ENCODE measurements at places on chromosomes 2 and 18.

DNA sequence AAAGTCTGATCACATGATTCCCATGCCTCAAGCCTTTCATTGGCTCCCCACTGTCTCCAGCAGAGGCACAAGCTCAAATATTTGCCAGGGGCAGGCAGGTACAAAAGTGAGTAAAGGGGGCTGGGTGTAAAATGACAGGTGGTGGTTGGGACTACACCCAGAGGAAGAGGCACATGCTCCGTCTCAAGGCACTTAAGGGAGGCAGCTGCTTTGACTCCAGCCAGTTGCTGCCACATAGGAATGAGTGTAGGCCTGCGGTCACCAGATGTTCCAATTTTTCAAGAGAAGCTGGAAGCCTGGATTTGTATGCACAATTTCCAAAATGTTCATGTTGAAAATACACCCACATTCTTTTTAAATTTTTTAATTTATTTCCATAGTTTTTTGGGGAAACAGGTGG is 164.4 kb downstream of the UPP2 start:
- DNase-seq: no peak

GRCh38 chr18:54906331-54907185 is 52.7 kb downstream of the CCDC68 start:
- peak; percentile 12 for DNase-seq

DNA sequence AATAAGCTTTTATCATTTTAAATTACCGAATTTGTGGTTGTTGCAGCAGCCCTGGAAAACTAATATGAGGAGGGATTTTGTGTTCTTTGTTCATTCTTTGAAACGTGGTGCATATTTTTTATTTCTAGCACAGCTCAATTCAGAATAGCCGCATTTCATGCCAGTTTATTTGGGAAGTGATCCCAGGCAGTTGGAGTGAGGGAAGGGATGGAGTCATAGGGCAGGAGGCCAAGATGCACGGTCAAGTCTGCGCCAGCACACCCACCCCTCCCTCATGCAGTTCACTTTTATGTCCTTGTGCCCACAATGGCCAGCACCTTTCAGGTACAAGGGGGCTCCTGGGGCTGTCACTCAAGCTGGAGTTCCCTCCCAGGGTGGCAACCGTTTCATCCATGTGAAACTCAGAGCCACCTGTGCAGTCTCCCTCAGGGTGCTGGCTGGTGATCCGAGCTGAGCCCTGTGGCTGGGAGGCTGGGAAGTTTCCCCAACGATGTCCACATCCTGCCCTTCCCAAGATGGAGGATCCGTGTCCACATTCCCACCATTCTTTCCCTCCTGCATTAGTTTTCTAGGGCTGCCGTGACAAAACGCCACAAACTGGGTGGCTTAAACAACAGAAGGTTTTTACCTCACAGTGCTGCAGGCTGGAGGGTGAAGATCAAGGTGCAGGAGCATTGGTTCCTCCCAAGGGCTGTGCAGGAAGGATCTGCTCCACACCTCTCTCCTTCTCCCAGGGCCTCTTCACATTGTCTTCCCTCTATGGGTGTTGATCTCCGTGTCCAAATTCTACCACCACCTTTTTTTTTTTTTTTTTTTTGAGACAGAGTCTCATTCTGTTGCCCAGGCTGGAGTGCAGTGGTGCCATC is 68.5 kb upstream of the ITGA6 start:
- DNase-seq: no peak

GRCh38 chr18:34632321-34632720 is 77.8 kb upstream of the DTNA start:
- no peak for DNase-seq

DNA sequence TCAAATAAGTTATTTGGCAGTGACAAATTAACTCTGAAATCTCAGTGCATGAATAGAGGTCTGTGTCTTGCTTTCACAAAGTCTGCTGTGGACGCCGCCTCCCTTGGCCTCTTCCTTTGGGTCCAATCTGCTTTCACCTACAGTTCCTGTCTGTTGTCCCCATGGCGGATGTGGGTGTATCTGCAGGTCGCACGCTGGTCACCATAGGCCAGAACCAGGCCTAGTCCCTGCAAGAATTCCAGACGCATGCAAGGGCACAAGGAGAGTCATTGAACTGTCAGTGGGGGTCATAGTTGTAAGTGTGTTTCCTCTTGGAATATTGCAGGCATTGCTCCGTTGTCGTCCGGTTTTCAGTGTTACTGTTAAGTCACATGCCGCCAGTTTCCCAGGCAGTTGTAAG is 7.4 kb downstream of the SOCS6 start:
- DNase-seq: no peak

- no peak for DNase-seq
Observed at GRCh38 chr2:58157754-58158153, 83.4 kb downstream of the FANCL start.

GRCh38 chr18:75809926-75810255 is 382.4 kb upstream of the SMIM21 start:
- DNase-seq: no peak

GRCh38 chr18:46686186-46686585 is 29.2 kb upstream of the LOXHD1 start:
- DNase-seq: no peak

DNA sequence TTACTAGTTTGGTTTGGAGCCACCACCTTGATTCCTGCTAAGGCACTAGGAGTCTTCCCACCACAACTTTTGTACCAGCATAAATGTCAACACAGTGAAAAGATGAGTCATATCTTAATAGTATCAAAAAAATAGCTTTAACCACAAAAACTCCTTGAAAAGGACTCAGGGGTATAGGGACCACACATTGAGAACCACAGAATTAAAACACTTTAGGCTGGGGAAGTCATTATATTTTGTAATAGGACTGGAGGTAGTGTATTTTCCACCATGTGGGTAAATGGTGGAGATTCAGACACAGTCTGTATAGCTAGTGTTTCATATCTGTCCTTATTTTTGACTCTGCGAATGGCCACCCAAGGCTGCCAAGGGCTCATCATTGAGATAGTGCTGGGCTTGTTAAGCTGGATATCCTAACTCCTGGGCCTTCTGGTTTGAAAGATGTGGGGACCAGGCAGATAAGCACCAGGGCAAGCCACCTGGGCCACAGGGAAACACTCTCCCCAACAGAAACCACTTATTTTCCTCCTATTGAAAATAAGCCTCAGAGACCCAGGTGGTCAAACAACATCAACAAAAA is 19.1 kb upstream of the FHL2 start:
- peak; percentile 67 for DNase-seq

DNA sequence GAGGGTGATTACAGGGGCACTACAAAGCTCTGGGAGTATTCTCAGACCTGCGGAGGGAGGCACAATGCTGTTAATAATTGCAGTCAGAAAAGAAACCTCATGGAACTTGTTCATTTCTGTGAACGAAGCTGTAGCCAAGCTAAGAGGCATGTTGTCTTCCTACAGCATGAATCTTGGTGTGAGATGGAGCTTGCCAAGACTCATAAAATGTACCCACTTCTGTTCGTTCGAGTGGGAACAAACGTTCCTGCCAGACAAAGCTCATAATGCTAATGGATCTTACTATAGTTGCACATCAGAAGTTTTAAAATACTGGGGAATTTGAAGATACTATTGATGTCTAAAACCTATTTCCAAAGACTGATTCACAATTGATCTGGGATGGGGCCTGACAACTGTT is 489.1 kb downstream of the ZEB2 start:
- DNase-seq: no peak

GRCh38 chr2:170817093-170818035 is 677 bp downstream of the GAD1 start:
- DNase-seq: no peak

DNA sequence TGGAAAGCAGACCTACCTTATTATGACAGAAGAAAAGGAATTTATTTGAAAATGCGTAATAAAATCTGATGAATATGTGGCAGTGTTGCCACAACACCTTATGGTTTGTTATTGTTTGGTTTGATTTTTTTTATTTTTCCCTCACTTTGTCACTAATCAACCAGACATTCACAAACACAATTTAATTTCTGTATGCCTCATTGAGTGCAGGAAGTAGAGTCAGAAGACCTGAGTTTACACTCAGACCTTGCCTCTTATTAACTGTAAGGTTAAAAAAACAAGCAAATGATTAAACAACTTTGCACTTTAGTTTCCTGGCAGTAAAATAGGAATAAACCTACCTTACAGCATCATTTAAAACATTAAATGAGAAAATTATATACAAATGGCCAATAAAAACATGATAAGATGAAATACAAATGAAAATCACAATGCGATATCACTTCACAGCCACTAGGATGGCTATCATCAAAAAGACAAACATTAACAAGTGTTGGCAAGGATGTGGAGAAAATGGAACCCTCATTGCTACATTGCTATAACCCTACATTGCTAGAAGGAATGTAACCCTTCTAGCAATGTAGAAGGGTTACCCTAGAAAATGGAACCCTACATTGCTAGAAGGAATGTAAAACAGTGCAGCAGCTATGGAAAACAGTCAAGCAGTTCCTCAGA is 3.3 kb downstream of the SESTD1 start:
- no peak for DNase-seq

DNA sequence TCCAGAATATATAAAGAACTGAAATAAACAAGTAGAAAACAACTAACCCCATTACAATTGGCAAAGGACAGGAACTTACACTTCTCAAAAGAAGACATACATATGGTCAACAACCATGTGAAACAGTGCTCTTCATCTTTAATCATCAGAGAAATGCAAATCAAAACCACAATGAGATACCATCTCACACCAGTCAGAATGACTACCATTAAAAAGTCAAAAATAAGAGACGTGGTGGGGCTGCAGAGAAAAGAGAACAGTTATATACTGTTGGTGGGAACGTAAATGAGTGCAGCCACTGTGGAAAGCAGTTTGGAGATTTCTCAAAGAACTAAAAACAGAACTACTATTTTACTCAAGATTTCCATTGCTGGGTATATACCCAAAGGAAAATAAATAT is 1696.3 kb upstream of the TMEFF2 start:
- DNase-seq: no peak

GRCh38 chr2:69798290-69798908 is 31.1 kb upstream of the GMCL1 start:
- peak; percentile 25 for DNase-seq

GRCh38 chr2:223585666-223586065 is 16.5 kb downstream of the SCG2 start:
- no peak for DNase-seq

DNA sequence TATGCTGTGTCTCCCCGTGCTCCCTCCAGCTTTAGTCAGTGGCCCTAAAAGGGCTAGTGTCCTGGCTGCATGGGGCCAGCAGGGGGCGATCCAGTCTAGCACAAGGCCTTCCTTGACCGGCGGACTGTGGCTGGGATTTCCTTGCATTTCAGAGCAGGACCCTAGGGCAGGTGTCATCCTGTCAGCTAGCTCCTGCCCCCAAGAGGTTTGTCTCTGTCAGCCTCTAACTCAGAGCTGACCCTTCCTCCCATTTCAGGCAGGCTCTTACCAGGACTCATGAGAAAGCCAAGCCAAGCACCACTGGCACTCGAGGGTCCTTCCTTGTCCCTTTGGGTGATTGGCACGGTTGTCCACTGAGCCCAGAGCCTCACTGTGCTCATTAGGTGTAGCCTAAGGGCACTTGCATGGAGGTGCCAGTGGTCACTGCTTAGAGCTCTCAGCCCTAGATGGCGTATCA is 140.3 kb downstream of the RPIA start:
- DNase-seq: no peak

DNA sequence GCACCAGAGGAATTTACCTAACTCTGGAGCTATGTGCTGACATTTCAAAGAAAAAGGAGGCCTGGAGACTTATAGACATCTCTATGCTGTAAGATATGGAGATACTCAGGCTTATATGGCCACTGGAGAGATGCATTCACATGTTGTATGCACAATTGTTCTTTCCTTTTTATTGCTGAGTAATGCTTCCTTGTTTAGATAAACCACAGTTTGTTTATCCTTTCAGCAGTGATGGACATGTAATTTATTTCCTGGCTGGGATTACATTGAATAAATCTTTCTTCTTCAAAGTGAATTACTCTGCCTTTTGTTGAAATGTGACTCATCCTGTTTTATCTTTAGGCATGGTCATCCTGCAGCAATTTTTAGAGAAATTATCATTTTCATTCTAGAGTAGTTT is 716.7 kb upstream of the GCFC2 start:
- DNase-seq: no peak

- no peak for DNase-seq
Observed at GRCh38 chr2:110126086-110126773, 10.6 kb upstream of the MALL start.

- DNase-seq: no peak
Observed at GRCh38 chr2:98822301-98823164, 91.6 kb upstream of the MGAT4A start.

DNA sequence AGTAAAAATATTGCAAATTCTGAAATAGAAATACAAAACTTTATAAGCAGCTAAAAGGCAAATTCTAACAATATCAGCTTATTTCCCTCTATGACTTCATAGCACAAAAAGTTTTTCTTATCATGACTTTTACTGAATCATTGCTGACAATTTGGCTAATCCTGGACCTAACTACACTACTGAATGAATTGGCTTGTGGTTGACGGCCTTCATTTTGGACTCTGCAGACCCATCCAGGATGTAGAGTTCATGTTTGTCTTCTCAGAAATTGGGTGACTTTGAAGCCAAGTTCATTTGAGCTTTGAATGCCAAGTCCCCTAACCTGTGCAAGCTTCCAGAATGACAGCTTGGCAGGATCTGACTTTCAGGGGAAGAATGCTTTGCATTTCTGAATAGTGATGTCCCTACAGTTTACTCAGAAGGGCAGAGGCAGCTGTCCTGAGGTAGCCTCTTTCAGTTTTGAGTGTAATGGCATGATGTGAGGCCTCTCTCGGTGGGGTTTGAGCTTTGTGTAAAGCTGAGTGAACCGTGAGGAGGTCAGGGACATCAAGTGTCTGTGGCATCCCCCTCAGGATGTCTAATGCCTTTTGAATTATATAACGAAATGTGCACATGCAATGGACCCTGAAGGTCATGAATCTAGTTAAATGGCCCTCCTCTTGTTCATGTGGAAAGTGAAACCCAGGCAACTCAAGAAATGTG is 48.0 kb downstream of the EFEMP1 start:
- DNase-seq: peak; percentile 49

DNA sequence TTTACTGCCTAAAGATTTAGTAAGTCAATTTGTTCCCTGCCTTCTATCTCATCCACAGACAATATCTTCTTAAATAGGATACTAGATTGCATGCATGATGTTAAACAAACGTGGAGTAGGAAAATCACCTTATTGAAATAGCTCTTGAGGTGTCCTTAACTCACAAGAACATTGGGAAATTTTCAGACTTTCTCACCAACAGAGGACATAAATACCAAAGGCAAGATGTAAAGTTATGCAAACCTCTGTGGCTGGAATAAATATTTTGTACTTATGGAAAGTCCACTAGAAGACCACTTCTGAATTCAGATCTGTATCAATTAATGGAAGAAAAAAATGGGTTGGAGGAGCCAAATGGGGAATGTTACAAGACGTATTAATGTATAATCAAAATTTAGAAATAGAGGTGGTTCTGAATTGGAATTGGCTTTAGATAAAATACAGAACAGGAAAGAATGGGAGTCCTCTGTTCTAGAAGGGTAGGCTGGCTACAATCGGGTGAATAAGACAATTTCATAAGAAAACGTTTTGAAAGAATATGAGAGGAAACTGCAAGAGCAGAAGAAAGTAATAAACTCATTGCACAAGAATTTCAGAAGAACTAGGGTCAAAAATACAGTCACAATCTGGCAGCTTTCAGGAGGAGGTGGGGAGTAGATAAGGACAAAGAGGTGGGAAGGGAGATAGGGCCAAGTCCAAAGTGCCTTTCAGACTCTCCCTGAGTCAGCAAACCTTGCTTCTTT is 69.3 kb upstream of the FN1 start:
- DNase-seq: peak; percentile 62

- no peak for DNase-seq
Observed at GRCh38 chr2:19868224-19868623, 33.6 kb downstream of the TTC32 start.

GRCh38 chr2:65919550-65920188 is 487.3 kb upstream of the SPRED2 start:
- DNase-seq: no peak
